ENCODE measurements at places on chromosomes 13 and 19.

DNA sequence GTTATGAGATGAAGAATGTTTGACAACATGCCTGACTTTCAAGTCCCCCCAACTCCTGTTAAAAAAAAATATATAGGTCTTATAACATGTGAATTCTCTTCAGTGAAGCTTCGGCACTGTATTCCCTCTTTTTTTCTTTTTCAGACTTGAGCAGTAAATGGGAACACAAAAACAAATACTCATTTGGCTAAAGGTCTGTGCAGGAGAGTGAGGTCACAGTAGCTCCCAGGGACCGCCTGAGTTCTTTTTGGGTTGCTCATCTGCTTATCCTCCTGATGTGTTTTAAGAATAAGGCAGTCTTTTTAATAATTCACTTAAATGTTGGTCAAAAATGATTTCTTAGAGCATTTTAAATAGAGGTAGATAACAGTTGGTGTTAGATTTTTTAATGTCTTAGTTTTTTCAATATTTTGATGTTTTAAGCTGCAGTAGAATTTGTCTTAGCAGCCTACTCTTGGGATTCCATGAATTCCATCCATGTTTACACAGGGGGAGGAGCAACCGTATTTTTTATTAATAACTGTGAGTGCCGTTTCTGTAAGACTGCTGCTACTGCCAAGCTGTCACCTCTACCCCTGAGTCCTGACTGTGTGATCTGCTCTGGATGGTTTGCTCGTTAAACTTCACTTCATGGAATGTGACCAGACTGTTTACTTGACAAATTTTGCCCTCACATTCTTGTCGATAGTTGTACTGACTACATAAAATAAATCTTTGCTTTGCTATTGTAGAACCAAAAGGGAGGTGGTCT lies 14.9 kb downstream of the HNRNPM start:
- no peak for DNase-seq

DNA sequence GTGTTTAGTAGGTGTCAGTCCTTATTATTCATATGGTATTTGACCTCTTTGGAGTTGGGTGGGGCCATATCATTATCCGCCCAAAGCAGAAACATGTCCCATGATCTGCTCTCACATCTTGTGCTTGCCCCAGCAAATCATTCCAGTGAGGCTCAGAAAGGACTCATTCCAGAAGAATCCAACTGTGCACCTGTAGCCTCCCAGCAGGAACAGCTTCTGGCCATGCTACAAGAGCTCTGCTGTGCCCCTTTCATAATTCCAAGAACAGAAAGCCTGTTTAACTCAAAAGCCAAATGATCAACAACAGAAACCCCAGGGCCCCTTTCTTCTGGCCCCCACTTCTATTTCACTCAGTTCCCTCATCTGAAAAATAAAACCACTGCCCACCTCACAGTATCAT lies 673.1 kb downstream of the DIAPH3 start:
- no peak for DNase-seq

DNA sequence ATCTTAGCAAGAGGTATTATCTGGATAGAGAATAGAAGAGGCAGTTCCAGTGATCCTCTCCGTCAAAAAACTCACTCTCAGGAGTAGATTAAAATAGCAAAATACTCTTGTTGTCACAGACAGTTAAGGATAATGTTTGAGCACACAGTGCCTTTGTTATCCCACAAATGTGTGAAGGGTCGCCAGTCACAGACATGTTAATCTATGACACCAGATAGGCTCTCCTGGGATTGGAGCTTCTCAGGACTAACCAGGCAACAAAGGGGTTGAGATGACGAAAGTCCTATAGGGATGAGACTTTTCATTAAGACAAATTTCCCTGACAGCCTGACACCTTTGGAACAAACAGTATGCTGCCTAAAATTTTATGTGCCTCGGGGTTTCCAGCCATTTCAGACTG lies 1947.1 kb downstream of the OLFM4 start:
- DNase-seq = no peak

DNA sequence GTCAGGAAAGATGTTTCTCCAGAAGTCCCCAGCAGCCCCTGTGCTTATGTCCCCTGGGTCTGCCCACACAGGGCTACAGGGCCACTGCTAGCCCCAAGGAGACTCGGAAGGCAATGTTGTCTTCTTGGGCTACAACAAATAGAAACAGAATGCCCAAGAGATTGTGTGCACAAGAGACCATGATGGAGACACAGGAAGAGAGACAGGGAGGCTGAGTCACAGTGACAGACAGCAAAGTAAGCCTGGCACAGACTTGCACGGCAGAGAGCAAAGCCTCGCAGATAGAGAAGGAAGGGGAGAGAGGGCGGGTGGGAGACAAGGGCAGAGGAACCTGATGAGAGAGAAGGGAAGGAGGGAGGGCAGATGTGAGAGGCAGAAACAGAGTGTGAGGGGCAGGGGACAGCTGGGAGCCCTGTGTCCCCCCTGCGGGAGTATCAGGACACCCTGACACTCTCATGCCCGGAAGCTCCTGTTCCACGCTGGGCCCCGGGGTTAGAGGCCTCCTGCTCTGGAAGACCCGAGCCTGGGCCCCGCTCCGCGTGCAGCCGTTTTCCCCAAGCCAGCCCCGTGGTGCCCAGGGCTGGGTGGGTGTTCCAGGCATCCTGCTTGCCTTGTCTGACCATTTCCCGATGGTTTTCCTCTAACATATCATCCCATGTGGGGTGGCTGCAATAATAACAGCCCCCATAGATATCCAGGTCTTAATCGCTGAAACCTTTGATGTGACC lies 2.7 kb upstream of the PLA2G4C start:
- DNase-seq = no peak

GRCh38 chr13:22235950-22236290 lies 565.0 kb downstream of the FGF9 start:
- DNase-seq = no peak

GRCh38 chr13:26476111-26476781 lies 81.2 kb upstream of the WASF3 start:
- no peak for DNase-seq

DNA sequence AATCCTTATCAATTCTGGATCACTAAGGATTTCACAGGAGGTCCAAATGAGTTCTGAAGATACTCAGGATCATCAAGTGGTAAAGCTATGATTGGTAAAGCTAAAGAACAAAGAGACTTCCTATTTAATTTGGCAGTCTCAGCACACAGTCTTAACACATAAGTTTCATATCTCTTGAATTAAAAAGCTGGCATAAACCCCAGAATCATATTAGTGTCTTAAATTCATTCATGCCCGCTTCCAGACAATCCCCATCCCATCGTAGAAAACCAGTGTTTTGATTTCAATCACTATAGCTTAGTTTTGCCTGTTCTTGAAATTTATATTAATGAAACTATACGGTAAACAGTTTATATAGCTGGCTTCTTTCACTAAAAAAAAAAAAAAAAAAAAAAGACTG lies 278.7 kb downstream of the DIAPH3 start:
- no peak for DNase-seq

- no peak for DNase-seq
Observed at GRCh38 chr13:98768522-98768921, 16.1 kb upstream of the SLC15A1 start.

DNA sequence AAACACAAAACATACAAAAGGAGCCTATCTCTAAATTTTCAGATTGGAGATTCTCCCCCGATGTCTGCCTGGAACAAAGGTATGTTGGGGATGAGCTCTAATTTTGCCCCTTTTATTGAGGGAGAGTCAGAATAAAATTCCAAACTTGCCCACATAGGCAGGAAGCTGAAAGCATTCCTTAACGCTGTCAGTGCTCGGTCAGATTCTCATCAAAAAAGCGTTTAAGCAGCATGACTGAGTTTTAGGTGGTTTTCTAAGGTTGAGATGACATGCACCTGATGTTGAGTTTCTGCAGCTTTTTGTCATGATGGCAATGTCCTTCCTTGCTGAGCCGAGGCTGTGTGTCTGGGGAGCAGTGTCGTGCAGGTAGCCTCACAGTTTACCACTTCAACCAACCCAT lies 48.4 kb upstream of the MEDAG start:
- DNase-seq = no peak

- no peak for DNase-seq
Observed at GRCh38 chr19:7902796-7903243, 857 bp upstream of the MAP2K7 start.

- no peak for DNase-seq
Observed at GRCh38 chr19:408441-408901, 476 bp downstream of the C2CD4C start.

DNA sequence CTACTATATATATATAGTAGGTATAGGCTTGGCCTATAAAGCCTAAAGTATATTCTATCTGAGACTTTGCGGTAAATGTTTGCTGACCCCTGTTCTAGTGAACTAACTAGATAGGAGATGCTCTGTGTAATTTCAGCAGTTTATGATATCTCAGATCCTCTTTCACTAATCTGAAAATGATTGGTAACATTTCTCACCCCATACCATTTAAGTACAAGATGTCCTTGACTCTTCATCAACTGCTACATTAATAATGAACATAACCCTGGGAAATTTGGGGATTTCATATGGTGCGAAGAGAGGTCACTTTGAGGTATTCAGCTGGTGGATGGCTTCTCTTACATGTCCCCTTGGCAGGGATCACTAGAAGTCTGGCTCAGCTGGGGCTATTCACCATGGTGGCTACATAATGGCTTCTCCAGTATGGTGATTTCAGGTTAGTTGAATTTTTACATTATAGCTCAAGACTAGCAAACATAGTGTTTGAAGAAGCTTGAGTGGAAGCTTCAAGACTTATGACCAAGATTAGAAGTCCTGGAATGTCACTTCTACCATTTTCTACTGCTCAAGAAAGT lies 103.6 kb upstream of the MYCBP2 start:
- DNase-seq = no peak

DNA sequence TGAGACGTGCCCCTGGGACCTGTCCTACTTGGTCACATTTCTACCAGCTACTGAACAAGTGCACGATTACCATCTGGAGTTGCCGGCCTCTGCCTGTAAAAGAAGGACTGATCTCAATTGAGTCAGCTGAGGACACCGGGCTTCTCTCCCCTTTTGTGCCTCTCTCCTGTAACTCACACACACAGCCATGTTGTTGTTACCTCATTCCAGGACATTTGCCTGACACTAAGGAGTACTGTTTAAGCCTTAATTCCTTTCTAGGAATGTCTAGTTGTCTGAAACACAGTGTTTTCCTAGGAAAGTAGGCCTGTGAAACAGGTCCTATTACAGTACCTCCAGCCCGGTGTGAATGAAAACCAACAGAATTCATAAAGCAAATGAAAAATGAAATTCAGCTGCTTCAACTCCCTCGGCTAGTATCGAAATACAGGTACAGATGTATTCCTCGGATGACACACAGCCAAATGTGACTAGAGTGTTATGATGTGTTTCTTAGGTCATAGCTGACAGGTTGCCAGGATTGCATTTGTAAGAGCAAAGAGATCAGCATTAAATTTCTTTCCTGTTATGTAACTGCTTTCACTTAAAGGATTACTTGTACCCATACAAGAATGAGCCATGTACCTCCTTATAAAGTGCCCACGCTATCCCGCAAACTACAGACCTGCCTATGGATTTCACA lies 152.0 kb upstream of the IRS2 start:
- no peak for DNase-seq

DNA sequence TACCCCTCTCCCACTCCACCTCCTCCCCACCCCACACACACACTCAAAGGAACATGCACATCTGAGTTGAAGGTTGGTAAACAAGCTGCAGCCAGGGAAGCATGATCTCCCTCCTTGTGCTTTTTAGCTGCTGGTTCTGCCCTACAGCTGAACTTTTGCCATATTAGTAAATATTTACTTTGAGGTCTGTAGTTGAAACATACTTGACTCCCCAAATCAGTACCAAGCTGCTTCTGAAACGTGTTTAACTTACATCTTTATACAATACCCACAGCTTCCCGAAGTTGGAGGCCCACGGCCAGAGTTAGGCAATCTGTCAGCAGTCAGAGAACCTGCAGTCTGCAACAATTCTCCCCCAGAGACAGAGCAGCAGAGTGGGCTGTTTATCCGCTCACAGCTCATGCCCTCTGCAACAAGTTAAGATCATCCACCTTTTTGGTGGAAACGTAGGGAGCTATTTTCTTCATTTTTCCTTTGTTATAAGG lies 1.5 kb upstream of the PCDH20 start:
- DNase-seq = no peak

DNA sequence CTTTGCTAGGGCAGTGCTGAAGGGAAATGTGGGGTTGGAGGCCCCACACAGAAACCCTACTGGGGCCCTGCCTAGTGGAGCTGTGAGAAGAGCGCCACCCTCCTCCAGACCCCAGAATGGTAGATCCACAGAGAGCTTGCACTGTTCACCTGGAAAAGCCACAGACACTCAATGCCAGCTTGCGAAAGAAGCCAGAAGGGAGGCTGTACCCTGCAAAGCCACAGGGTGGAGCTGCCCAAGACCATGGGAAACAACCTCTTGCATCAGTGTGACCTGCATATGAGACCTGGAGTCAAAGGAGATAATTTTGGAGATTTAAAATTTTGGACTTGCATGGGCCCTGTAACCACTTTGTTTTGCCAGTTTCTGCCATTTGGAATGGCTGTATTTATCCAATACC lies 615.4 kb upstream of the MIR17HG start:
- DNase-seq = no peak

DNA sequence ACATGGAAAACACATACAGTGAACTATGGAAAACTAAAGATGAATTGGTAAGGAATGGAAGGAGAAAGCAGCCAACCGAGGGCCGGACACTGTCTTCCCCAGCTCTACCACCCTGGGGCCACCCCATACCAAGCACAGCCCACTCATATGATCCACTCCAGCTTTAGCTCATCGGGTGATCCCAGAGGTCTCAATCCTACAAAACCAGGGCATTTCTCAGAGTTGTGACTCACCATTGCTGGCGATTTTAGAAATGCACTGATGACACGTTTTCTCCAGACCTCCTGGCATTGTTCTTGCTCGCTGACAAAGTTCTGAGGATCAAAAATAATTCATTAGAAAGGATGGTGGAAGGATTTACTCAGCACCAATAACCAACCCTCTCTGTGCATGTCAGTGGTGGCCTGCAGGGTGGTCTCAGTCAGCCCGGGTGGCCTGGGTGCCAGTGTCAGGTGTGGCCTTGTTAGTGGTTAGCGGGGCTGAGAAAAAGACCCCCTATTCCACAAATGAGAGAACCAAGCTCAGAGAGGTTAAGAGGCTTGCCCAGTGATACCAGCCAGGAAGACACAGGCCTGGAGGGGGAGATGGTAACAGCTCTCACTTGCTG lies 6.6 kb downstream of the TMEM272 start:
- no peak for DNase-seq

GRCh38 chr13:39588384-39588783 lies 14.6 kb downstream of the LHFPL6 start:
- DNase-seq = no peak

DNA sequence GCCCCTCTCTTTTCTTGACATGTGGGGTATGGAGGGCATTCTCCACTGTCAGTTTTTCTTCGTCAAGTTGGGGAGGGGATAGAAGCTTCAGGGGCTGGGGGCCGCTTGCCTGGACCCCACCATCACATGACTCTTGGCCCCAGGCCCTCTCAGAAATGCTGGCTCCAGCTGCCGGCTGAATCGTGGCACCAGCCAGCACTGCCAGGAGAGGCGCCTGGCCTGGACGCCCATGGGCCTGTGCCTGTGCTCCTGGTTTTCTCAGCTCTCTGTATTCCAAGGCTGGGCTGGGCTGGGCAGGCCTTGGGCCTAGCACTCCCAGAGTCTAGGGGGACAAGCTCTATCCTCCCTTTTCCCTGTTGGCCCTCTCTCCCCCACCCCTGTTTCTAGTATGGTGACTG lies 38.6 kb downstream of the LYL1 start:
- DNase-seq = no peak

Data from stimulated activated CD4-positive, alpha-beta T cell treated with anti-CD3 and anti-CD28 coated beads, Interleukin-15, amount 100 ng/mL, for 1 hour (primary cell).